ENCODE measurements at places on chromosomes 1 and 21.

DNA sequence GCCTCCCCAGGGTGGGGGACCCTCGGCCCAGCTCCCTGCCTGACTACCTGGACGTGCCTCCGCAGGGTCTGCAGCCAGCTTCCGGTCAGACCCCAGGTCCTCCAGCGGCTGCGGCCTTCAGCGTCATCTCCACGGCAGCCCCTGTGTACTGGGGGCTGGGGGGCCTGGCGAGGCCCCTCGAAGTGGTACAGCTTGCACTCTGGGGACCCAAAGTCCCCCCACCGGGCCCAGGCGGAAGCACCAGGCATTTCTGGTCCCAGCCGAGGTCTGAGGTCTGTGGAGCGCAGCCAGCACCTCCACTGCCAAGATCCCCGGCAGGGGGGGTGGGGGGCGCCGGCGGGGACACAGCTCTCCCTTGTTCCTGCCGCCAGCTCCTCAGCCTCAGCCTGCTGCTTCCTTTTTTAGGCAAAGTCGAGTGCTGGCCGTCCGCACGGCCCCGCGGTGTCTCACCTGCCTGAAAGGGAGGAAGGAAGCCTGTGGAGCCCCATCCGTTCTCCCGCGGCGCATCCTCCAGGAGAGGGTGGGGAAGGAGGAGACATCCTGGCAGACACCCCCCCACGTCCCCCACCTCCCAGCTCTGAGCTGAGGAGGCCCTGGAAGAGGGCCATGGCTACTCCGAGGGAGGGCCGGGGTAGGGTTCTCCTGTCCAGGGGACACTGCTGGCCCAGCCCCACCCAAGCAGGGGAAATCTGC, 1.2 kb upstream of the VWA1 start:
- DNase-seq, result no peak

DNA sequence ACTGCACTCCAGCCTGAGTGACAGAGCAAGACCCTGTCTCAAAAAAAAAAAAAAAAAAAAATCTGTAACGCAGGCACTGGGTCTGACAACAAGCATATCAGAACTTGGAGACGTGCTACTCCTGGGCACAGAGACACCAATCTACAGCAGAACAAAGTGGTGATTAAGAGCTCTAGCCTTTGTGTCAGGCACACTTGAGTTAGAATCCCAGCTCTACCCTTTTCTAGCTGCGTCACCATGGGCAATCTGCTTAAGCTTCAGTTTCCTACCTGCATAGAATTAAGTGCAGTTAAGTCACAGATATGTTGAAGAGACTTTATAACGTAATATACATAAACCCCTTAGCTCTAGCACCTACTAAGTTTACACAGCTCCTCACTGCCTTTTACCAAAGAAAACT, 3.4 kb upstream of the CDCA8 start:
- DNase-seq, result no peak

DNA sequence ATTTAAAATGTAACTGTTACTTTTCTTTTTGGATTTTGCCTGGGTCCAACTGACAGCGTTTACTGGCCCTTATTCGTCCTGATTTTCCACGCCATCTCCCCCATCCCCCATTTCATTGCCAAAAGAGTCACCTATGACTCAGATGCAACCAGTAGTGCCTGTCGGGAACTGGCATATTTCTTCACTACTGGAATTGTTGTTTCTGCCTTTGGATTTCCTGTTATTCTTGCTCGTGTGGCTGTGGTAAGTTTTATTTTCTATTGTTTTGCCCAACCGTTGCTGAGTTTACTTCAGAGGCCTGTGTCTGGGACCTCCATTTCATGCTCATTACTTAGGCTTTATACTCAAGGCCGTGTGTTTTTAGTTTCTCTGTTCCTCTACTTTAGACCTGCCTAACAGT, 9.3 kb downstream of the LEPR start:
- no peak for DNase-seq

DNA sequence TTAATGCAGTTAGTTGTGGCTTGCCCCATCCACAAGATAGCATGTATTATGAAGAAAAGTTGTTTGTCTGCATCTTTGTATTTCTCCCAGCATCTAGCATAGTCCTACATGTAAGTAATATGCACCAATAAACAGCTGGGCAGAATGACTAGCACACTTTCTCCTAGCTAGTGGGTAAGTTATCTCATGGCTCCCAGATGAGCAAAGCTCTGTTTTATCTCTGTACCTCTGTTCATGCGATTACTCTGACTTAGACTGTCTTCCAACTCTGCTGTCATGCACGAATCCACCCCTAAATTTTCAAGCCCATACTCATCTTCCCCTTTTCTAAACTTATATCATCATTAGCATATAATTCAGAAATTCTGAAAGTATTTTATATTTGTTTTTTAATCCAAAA, 37.5 kb upstream of the KCTD3 start:
- no peak for DNase-seq

- no peak for DNase-seq
These were observed 65.9 kb upstream of the CCDC190 start for GRCh38 chr1:162926906-162927305.

- DNase-seq, result no peak
These were observed 1.5 kb downstream of the RGS18 start for GRCh38 chr1:192159781-192160180.

GRCh38 chr1:11501491-11501897, 22.5 kb downstream of the DISP3 start:
- DNase-seq, result no peak

DNA sequence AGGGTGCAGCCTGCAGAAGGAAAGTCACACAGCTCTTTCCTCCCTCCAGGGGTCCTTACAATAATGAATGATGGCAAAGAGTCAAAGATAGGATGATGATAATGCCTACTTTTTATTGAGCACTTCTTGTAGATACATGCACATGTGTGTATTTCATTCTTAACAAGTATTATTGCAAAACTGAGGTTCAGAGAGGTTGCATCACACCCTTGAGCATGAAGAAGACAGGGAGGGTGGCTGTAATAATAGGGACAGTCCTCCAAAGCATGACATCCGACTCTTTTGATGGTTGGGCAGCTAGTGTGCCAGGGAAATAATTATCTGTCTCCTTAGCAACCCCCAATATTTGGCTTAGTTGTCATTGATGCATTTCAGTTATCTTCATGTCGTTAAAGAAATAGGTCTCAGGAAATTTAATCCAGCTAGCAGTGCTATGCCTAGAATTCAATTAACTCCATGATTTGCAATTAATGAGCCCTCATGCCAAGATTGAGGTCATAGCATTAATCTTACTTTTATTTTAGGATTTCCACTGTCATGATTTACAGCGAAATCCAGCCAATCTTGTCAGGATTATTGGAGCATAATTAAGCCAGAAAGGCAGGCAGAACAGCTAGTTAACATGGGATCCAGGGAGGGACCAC, 35.0 kb downstream of the DNAJC6 start:
- no peak for DNase-seq

DNA sequence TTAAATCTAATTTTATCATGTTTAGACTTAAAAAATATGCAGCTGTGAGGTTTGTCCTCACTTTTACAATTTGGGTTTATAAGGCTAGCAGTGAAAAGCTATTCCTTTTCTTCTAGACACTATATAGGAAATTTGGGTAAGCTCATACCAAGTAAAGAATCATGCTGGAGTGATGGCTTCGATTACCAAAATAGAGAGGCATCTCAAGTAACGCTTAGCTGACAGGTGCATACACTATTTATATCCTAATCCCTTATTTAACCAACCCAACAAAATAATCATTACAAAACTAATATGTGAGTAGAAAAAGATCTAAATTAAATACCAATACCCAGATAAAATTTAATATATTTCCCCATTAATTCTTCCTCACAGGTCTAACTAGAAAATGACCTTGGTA, 193.2 kb downstream of the LHX8 start:
- no peak for DNase-seq

DNA sequence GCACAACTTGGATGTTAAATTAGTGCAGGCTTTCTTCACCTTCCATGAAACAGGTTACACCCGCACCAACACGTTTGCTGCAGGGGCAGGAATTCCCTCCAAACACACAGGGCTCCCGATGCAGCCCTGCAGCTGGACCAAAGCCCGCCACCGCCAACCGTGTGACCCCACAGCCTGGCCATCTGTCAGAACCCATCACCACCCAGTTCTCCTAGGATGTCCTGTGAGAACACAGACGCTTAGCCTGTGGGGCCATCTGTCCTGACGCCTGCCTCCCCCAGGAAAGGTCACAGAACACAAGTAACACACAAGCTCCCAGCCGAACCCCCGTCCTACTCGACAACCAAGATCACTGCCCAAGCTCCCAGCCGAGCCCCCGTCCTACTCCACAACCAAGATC, 108.1 kb downstream of the NPHP4 start:
- no peak for DNase-seq

- no peak for DNase-seq
These were observed 8.8 kb downstream of the ARID1A start for GRCh38 chr1:26704629-26705028.

GRCh38 chr1:167518331-167518700, at the start of gene CD247:
Gene CD247, minus strand, starts transcription at chr1:167518529. Its CDS starts 64 bp downstream, at chr1:167518465.
- peak; percentile 65 for DNase-seq

DNA sequence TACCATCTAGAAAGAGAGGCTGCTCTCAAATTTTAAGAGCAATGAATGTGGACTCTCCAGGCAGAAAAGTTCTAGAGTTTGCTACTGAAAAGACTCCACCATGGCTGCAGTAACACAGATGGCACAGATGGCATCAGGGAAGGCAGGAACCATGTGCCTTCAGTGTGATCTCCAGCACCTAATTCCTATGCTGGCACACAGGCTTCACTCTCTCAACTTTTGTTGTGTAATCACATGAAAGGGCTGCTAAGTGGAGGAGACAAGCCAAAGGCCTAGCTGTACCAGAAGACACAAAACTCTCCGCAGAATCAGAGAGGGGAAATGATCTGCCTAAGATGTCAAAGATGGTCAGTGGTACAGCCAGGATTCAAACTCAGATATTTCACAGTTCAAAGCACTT, 31.1 kb downstream of the ERI3 start:
- no peak for DNase-seq

DNA sequence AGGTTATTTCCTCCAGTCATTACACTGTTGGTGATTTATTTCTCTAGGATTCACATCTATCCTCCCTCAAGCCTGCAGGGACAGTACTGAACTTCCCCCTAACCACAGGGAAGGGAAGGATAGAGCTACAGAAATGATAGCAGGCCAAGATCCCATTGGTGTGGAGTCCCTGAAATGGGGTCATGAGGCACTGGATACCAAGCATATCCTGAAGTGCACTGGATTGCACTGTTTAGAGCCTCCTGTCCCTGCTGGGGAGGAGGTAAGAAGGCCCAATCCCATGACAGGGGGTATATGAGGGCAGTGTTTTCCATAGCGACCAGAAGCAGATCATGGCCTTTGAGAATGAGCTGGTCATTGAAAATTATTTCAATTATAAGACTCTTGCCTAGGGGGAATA, 56.8 kb downstream of the C1orf21 start:
- DNase-seq, result no peak

DNA sequence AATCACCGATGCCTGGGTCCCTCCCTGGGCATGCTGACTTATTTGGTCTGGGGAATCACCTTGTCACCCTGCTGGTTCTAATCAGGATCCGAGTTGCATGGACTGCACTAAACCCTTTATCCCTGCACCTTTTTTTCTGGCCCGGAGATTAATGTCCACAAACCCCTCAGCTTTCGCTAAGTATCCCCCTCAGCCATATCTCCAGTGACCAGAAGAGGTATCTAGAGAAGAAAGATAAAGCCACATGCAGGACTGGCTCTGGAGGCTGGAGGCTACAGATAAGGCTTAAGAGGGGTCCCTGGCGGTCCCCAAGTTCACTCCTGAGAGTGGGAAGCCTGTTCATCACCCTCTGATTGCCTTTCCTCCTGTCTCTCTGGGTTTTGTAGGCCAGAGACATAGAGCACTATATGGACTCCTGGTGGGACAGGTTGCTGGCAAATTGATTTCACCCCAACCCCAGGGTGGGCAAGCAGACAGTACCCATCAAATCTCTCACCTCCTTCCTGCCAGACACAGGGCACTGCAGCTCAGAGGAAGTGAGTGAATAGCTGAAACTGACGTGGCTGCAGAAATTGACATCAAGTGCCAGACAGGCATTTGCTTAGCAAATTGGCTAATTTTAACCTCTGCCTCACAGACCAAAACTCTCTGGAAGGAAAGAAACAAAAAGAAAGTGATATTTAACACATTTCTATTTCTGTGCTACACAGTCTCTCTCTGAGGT, 38.8 kb downstream of the HMGB4 start:
- DNase-seq, result no peak

DNA sequence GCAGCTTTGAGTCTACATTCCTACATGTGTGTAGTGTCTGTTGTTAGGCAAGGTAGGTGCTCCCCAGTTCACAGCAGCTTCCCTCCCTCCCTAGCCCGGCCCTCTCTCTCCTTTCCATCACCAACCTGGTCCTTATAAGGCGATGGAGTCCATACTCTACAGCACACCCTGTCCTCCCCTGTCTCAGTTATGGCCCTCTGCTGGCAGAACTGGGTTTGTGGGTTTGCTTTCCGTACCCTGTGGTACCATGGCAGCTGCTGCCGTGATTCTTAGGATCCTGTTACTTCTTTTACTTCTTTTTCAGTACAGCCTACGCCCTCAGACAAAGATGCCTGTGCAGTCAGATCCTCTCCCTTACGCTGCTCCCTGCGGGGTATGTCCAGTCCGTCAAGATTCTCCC, 31.7 kb downstream of the AK5 start:
- no peak for DNase-seq

DNA sequence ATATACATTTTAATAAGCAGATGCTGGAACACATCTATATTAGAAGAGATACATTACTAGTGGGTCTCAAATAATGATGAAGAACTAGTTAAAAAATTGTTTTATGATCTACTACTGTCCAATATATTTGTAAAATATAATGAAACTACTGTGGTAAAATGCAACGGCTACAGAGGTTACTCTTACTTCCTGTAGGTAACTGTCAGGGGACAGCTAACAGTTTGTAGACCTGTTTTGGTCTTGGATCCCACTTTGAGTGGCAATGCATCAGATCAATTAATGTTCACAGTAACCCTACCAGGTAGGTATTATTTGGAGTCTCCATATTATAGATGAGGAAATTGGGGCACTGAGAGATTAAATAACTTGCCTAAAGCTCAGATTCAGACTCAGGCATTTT, 26.7 kb upstream of the MYSM1 start:
- DNase-seq, result no peak

DNA sequence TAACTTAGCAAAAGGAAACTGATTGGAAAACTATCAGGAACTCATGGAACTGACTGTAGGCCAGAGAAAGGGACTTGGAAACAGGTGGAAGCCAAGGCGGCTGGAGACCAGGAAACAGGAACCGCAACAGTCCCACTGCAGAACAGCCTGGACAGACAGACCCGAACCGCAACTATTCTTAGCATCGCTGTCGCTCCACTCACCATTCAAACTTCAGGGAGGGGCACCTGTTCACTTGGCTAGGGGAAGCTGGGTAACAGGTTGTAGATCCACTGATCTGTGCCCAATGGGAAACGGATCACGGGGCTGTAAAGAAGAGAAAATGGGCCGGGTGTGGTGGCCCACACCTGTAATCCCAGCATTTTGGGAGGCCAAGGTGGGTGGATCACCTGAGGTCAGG, 61.9 kb downstream of the CLSTN1 start:
- DNase-seq, result no peak

DNA sequence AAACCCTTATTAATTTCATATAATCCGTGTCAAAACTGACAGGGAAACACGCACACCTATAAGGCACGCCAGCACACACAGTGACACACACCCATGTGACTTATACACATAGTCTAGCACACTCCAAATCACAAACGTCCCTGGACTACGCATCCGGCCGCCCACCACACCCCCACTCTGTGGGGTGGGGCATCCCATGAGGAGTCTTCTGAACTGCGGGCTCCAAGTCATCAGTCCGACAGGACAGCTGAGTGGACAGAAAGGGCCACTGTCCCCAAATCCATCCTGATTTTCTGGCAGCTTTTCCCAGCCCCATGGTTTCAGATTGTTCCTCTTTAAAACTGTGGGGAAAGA, 829 bp downstream of the PEA15 start:
- DNase-seq, result no peak
